ENCODE measurements at places on chromosomes 1 and 21. TPM values are rescaled to one million over a fixed set of nuclear protein-coding genes. Genes with fewer than 3 reads are reported as not detected.

FAM151A gene
- 0.11 TPM for total RNA-seq

FAM78B gene
- total RNA-seq, result 2.7 TPM

SMIM1 gene
- total RNA-seq, result 10.2 TPM

IL20 gene
- not detected for total RNA-seq

PLEKHO1 gene
- total RNA-seq, result 23.3 TPM

F5 gene
- total RNA-seq, result 0.21 TPM

KRTAP12-4 gene
- 0.50 TPM for total RNA-seq

LHX8 gene
- 0.25 TPM for total RNA-seq

PGLYRP4 gene
- total RNA-seq, result not detected

PLPP3 gene
- total RNA-seq, result 31.0 TPM

C1QC gene
- 0.21 TPM for total RNA-seq

AKR7A2 gene
- total RNA-seq, result 50.6 TPM

VASH2 gene
- 251 TPM for total RNA-seq

KRTAP11-1 gene
- not detected for total RNA-seq

COA6 gene
- 44.3 TPM for total RNA-seq

PBX1 gene
- total RNA-seq, result 102 TPM

C1orf185 gene
- total RNA-seq, result not detected

SPRR5 gene
- total RNA-seq, result not detected

CFHR3 gene
- total RNA-seq, result 0.27 TPM

FAM110D gene
- 0.37 TPM for total RNA-seq

GRIK1 gene
- not detected for total RNA-seq

CFAP141 gene
- total RNA-seq, result not detected

NBPF4 gene
- not detected for total RNA-seq

IL12RB2 gene
- total RNA-seq, result 0.81 TPM

LCE2A gene
- total RNA-seq, result not detected

Measured in WTC11 (cell line).